Left cardiac atrium (tissue), 4 donors: ENCODE measurements at places on chromosomes 6 and 20.

GRCh38 chr6:46325561-46326530 is 155.1 kb upstream of the ENPP5 start:
- DNase-seq, result peak; percentile 32

DNA sequence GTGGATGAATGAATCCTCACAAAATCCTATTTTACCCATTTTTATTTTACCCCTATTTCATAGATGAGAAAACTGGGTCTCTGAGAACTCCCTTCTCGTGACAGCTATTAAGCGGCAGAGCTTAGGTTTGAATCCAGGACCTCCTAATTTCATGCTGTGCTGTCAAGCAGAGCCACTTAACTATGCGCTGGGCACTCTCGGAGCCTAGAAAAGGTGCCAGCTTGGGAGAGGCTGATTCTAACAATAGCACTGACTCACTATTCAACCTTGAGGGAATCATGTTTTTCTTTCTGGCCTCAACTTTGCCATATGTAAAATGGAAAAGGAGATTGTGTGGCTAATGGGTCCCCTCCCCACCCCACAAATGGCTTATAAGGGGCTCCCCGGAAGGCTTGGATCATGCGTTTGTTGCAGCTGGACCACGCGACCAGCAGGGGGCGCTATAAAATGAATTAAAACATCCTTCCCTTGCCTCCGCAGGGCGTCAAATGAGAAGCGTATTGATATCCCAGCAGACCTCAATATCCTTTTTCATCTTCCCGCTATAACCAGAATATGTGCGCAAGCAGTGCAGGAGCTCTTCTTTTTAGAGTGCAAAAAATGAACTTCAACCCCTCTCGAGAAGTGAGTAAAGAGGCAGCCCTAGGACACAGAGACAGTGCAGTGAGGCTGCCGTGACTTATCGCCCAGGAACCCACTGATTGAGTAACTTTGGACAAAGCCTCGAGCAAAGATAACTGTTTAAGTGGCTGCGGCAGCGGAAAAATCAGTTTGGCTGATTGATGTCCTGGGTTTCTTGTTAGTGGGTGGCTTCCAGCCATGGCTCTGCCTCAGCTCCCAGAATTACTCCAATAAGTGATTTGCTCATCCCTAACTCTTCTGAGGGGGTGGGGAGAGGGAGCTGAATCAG is 12.8 kb upstream of the PDYN start:
- DNase-seq, result peak; percentile 31

GRCh38 chr6:55492259-55492658 is 86.7 kb downstream of the HMGCLL1 start:
- no peak for DNase-seq

DNA sequence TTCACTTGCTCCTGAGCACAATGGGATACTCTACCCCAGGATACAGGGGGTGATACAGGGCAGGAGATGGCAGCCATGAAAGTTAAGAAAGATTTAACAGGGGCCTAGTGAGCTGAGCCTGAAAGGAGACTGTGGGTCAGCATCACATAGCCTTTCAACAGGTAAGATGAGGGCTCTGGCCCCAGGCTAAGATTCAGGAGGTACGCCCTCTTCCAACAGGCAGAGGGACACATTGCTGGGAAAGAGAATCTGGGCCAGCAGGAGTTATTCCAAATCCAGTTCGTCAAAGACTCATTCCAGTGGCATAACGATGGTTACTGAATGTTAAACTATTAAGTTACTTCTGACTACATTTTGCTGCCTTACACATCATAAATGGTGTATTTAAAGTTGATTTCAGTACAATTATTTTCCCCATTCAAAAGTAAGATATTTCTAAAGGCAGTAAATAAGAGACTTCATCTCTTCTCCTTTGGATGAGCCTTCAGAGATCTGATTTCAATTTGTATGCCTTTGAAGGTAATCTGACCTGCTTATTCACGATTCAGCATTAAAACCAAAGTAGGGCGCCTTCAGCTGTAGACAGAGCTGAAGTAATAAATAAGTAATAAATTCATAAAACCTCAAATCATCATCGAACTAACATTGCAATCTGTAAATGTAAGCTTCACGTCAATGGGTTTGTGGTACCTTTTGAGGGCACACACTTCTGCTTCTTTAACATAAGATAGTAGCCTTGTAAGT is 62.4 kb downstream of the HS3ST5 start:
- no peak for DNase-seq

GRCh38 chr20:38551056-38551626 is 29.9 kb upstream of the ADIG start:
- no peak for DNase-seq

- no peak for DNase-seq
Observed at GRCh38 chr6:94862112-94862511, 715.2 kb upstream of the MANEA start.

- no peak for DNase-seq
Observed at GRCh38 chr6:75818098-75818855, 69.2 kb downstream of the MYO6 start.

DNA sequence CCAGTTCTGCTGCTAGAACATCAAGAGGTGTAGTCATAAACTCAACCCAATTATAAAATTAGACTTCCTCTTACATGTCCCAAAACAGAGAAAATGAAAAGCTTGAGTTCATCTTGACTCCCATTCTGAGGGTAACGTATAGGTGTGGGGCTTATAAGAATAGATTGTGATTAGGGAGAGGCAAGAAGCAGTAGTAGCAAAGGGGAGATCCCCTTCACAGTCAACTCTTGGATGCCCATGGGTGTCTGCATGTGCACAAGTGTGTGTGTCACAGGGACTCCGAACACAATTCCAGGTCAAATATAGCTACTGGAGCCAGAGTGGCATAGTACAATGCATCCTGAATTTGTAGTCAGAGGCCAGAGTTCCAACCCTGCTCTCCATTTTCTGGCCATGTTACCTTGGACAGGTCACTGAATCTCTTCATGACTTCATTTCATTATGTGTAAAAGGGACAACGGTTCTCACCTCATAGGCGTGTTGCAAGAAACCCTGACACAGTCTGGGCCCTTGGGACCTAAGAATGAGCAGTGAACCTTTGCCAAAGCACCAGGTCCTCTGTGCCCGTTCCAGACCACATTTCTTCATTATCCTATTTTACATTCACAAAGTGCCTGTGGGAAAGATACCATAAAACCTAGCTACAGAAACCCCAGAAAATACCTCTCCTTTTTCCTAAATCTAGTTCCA is 11.8 kb downstream of the GSTA4 start:
- DNase-seq, result no peak

- DNase-seq, result no peak
Observed at GRCh38 chr6:136464874-136465273, 85.3 kb downstream of the MAP7 start.

- no peak for DNase-seq
Observed at GRCh38 chr6:38686270-38687042, 16.5 kb downstream of the GLO1 start.

- DNase-seq, result no peak
Observed at GRCh38 chr6:7183707-7184106, 75.9 kb downstream of the RREB1 start.

DNA sequence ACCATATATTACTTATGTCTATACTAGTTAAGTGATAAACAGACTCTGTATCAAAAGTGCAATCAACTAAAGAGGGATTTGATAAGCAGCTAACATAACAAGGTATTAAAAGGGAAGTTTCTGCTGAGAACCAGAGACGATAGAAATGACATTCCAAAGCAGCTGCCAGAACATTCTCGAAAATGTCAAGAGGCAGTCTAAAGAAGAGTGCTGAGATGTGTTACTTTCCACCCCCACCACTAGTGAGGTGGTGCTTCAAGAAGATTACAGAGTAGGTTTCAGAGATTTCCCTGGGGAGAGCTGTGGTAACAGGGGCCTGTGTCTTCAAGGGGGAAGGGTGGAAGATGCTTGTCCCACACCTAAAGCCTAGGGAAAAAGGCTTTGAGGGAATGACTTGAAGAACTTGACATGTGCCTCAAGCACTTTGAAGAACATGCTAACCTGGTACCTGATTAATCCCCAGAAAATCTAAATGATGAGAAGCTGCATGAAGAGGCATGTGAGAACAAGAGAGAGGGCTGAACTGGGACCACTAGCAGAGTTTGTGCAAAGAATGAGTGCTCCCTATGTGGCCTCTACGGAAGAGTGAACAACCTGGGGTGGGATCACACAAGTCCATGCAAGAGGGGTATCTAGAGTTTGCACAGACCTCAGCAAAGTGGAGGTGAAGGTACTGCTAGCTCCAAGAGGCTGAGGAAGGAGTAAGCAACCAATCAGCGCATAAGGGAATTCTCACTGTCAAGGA is 5.0 kb downstream of the FAM184A start:
- DNase-seq, result no peak

- DNase-seq, result no peak
Observed at GRCh38 chr6:154740658-154741057, 7.4 kb downstream of the SCAF8 start.

DNA sequence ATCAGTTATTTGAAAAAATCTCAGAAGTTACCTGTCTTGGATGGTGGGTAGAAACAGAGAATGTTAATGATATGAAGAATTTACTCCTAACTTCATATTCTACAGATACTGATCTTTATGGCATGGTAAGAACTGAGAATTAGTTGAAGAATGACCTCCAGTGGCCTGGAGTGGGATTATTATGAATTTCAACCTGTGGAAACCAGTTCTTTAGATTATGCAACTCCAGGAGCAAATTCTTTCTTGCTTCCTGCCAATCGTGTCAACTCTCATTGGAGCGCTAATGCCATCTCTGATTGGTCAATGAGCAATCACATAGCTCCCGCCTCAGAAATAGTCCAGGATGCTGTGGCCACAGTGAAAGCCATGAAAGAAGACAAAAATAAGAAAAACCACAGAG is 40.6 kb downstream of the LYRM2 start:
- DNase-seq, result no peak

- DNase-seq, result no peak
Observed at GRCh38 chr6:67131827-67132226, 1424.8 kb upstream of the EYS start.

DNA sequence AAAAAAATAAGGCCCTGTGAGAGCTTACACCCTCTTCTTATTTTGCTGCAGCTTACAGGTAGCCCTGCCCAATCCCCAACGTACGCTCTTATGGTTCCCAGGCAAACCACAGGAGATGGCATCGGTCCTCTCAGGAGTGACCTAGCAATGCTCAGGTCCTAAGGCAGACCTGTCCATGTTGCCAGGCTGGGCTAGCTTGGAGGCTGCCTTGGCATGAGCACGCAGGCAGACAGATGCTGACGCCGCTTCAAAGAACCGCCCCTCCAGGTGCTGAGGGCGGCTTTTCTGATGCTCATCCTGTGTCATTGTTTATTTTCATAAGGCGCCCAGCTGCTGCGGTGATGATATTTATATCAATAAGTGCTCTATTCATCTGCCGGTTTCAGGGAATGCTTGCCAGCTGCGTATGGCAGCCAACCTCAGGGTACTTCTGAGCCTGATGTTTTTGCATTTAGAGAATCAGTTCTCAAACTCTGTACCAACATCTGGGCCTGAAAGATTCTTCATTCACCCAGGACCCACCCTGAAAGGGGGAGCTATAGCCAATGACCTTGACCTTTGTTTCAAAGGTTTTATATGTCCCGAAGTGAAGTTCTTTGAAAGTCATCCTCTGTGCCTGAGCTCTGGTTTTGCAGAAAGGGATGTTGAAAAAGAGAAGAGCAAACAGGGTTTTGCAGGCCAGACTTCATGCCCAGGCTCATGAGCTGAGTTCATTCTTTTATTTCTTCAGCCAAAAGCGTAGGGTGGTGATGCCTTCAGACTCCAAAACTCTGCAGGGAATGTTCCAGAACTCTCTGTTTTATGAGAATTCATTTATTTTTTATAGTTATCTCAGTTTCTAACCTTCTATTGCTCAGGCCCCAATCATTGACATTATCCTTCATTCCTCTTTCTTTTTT is 475.6 kb upstream of the CHD6 start:
- DNase-seq, result no peak

DNA sequence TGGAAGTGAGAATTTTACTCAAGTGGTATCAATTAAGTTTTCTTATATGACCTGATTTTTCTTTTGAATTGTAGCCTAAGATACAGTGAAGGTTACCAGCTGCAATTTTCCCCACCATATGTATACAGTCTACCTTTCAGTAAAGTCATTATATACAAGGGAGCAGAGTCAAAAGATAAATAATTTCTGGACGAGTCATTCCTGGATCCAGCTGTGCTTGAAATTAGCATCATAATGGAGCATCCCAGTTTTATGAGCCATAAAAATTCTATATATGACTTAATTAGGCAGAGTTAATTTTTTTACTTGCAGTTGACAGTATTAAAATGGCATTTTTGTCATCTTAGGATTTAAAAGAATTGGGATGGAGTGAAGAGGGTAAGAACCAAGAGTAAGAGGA is 1008.4 kb downstream of the PHF3 start:
- DNase-seq, result no peak

DNA sequence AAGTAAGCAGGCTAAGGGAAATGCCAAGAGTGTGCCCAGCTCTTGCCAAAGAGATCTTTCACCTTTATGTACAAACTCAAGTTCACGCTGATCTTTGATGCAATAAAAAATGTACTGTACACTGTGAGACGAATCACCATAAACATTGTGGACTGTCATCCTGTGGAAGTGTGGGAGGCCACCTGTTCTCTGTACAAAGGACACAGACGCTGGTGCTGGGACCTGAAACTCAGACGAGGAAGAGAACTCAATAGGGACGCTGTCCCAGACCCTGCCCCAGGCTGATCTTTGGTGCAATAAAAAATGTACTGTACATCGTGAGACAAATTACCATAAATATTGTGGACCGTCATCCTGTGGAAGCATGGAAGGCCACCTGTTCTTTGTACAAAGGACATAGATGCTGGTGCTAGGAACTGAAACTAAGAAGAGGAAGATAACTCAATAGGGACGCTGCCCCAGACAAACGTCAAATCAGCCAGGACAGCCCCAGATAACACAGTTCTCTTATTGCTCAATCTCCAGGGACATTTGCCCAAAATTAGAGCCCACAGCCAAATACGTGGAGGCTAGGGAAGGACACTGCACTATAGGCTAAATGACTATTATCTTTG is 312.7 kb upstream of the SGK1 start:
- no peak for DNase-seq

- no peak for DNase-seq
Observed at GRCh38 chr6:45148711-45149341, 179.3 kb upstream of the RUNX2 start.
